ENCODE measurements at places on chromosomes 1 and 21.

DNA sequence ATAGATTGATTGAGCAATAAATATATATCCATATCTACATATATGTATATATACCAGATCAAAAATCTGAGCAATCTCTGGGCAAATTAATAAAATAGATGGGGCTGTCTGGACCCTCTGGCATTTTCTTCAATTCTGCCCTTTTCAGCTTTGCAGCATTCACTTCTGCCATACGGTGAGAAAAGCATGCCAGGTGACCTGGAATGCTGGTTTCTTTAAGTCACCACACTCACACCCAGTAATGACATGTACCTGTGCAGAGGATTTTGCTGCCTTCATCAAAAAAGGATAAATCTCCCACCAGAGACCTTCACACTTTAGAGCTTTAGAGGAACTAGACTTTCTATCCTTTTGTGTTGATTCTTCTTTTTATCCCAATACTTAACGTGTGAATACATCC is 223.2 kb upstream of the NFIA start:
- DNase-seq: no peak

DNA sequence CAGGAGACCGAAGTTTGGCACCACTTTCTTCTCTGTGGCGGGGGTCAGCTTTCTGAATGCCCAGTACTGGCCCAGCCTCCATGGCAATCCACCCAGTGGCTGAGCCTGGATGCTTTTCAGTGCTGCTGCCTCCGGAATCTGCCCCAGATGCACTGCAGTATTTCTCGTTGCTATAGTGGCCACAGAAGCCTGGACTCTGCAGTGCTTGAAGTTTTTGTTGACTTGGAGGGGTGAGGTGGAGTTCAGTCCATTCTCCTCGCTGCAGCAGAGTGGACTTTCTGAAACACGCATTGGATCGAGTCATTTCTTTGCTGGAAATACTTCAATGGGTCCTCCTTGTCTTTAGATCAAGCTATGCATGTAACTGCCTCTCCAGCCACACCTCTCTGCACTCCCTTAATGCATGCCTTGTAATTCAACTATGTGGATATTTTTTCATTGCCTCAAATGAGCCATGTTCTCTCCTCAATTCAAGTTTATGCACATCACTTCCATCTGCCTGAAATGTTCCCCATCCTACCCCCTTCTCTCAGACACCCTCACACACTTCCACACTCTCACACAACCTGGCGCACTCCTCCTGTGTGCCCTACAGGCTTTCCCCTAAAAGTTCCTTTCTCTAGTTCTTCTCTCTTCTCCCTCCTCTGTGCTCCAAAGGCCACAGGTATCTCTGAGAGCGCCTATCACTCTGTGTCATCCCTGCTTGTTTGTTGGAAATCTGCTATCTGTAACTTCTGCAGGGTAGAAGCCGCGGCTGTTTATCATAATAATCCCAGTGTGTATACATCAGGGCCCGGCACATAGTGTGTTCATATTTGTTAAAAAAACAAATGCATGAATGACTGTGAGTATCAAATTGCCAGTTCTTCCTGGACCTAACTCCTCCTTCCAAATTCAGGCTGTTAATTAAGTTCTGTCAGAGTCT is 16.5 kb downstream of the ADAM30 start:
- no peak for DNase-seq

GRCh38 chr1:192170196-192170984 is 12.1 kb downstream of the RGS18 start:
- DNase-seq: no peak

DNA sequence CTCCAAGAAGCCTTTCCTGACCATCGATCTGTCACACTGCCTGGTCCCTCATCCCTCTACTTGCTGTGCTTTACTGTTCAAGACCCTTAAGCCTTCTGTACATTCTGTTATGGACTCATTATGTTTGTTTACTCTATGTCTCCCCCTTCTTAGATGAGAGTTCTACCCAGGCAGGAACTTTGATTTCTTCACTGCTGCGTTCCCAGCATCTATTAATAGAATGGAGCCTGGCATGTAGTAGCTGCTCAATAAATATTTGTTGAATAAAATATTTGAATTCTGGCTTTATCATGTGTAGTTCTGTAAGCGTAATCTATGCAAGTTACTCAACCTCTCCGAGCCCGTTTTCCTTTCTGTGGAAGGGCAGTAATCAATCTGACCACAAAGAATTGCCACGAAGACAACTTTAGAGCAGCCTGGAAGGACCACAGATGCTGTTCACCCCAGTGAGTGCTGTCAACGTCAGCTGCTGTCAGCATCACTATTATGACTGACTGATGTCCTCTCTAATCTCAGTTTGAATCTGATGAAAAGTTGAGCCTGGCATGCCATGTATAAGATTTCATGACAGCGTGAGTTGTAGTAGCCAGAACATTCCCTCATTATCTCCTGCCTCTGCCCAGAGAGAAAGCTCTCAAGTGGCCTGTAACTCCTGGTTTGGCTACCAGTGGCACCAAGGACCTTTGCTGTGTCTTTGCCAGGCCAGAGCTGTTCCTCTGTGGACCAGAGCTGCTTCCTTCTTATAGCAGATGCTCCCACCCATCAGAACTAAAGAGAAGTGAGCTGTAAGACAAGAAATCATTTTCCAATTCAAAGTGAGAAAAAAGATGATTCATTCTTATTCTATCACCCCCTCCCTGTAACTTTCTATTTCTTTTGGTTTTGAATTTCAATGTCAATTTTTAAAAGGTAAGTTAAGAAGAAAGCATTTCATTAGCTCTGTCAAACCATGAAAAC is 94.5 kb downstream of the PRDM2 start:
- no peak for DNase-seq

DNA sequence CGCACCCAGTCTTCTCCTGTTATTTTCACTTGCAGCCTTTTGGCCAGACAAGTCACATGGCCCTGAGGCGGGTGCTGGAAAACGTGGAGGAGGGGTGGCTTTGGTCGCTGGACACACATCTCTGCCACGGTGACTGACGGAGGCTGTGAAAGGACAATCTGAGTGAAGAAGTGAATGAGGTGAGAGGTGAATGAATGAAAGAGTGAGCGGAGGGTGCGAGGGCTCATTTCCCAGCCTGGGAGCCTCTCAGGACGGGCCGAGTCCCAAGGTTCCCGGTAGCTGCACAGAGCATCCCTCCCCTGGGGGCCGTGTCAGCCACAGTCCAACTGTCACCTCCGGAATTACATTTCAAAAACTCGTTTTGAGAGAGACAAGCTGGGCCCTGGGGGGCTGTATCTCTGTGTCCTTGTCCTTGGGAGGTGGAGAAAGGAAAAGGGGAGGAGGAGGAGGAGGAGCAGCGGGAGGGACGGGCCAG is 89.6 kb downstream of the UBIAD1 start:
- DNase-seq: no peak

DNA sequence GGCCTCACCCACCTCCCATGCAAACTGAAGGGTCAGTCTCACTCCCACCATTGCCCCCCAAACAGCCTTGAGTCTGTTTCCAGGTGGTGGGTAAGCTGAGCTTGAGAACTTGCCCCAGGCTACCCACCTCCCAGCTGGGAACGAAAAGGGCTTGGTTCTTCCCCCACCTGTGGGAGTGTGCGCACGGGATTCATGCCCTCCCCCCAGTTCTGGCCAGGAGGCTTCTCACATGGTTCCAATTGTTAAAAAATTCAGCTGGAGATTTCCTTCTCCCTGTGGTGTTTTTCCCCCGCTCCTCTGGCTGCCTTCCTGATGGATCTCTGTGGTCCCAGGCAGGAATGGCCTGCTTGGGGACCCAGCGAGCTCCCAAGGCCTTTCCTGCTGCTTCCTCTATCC is 81.8 kb upstream of the C21orf91 start:
- DNase-seq: no peak

- no peak for DNase-seq
These were observed 25.9 kb downstream of the A3GALT2 start for GRCh38 chr1:33295023-33295422.

- DNase-seq: no peak
These were observed 9.2 kb downstream of the AGPAT3 start for GRCh38 chr21:43874085-43874805.

DNA sequence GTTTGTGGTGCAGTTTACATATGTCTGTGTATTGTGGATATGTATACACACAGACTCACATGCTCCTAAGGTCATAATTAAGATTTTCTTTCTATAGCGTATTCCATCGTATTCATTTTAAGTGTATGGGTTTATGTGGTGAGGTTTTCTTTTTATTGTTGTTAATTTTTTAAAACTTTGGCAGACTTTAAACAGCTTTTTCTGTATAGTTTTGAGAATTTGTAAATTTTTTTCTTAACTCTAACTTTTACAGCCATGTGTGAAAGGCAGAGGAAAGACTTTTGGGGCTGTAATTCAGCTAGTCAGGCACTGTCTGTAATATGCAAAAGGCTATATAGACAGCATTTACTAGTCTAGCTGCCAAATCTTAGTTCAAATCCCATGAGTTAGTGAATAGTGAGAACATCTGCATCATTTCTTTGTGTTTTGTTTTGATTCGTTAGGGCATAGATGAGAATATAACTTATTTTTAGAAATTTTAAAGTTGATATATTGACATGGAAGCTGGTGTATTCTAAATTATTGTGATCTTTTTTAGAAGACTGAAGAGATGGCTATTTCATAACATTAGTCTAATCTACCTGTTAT is 2.3 kb downstream of the MAGI3 start:
- DNase-seq: no peak

- no peak for DNase-seq
These were observed 10.3 kb downstream of the MORN1 start for GRCh38 chr1:2380816-2381591.

GRCh38 chr1:89907727-89908212 is 86.9 kb downstream of the LRRC8D start:
- no peak for DNase-seq

DNA sequence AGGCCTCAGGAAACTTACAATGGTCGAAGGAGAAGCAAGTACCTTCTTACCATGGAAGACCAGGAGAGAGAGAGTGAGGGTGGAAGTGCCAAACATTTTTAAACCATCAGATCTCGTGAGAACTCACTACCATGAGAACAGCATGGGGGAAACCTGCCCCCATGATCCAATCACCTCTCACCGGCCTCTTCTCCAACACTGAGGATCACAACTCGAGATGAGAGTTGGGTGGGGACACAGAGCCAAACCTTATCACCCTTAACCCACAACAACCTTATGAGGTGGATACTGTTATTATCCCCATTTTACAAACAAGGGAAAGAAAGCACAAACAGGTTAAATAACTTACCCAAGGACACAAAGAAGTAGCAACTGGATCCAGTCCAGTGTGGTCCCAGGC is 80.5 kb downstream of the MPZL1 start:
- no peak for DNase-seq

GRCh38 chr1:151455966-151456365 is 3.3 kb downstream of the POGZ start:
- no peak for DNase-seq

DNA sequence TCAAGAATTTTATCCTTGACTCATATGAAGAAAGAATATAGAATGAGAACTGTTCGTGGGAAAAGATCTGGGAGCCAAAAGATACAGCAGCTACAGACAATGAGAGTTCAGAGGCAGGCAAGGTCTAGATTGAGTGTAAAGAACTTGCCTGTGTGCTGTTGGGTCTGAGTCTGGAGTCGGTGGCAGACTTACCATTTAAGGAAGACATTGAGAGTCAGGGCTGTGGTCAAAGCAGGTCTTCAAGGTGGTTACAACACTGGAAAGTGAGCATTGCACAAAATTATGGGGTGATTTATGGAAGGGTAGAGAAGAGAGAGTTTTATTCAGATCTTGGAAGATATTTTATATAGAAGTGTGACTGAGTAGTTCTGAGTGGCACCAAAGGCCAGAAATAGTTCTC is 80.6 kb downstream of the TBX19 start:
- no peak for DNase-seq

DNA sequence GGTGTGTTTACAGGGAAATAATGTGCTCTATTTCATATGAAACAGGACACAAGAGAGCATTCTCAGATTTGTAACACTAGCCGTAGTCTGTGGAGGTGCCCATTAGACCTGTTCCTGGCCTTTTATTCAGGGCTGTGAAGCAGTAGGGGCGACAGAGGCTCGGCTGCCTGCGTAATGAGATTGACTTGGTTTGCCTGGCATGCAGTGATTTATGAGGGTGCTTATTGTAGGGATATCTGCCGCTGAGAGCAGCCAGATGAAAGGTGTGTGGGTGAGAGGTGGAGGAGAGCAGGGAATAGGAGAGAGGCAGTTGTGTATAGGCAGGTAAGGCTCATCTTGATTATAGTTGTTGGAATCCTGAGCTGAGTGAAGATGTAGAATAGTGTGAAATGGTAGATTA is 51.3 kb downstream of the DNAJC6 start:
- DNase-seq: no peak

- DNase-seq: no peak
These were observed 120.6 kb upstream of the PALMD start for GRCh38 chr1:99525331-99525730.

- DNase-seq: no peak
These were observed 72.2 kb upstream of the DPT start for GRCh38 chr1:168801032-168801745.

Data from esophagus squamous epithelium (tissue), 5 donors.